KG1 (cell line): ENCODE measurements at places on chromosomes 5 and 9.

- no peak for DNase-seq
Measured at GRCh38 chr9:98808411-98808815, 943 bp downstream of the GALNT12 start.

GRCh38 chr9:10651012-10651411, 38.2 kb upstream of the PTPRD start:
- no peak for DNase-seq

DNA sequence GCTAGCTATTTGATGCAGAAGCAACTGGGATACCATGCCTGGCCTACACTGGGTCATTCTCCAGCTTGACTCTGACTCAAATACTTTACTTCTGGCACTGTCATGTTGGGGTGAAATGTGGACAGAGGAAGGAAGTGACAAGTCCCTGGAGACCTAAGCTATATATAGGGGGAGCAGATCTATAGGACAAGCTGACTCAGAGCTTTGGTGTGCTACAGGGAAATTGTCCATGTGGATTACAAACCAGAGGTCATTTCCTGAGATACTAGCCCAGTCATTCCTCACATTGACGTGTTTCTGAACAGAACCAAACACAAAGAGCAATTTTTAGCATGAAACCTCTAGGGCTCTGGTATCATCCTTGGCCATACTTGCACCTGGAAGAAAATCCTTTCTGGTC, 531.6 kb upstream of the CLINT1 start:
- no peak for DNase-seq

DNA sequence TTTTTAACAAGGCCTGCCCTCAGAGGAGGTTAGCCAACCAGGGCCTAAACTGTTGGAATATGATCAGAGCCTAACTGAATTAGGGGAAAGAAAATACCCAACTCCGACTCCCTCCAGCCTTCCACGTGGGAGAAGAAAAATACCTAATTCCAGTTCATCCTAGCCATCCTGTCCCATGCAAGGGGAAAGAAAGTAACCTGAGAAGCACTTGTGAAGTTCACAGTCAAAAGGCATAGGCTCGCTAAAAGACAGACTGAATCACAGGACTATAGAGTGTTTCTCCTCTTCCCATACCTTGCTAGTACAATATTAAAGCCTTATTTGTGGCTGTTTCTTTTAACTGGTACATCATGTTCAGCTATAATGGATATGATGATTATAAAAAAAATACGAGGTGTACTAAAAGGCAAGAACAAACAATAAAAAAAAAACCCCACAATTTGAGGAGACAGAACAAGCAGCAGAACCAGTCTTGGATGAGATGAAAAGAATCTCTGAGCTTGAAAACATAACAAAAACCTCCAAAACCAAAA, 18.0 kb upstream of the ATP10B start:
- no peak for DNase-seq

- DNase-seq = no peak
Measured at GRCh38 chr5:149455889-149456409, 76.9 kb upstream of the IL17B start.

DNA sequence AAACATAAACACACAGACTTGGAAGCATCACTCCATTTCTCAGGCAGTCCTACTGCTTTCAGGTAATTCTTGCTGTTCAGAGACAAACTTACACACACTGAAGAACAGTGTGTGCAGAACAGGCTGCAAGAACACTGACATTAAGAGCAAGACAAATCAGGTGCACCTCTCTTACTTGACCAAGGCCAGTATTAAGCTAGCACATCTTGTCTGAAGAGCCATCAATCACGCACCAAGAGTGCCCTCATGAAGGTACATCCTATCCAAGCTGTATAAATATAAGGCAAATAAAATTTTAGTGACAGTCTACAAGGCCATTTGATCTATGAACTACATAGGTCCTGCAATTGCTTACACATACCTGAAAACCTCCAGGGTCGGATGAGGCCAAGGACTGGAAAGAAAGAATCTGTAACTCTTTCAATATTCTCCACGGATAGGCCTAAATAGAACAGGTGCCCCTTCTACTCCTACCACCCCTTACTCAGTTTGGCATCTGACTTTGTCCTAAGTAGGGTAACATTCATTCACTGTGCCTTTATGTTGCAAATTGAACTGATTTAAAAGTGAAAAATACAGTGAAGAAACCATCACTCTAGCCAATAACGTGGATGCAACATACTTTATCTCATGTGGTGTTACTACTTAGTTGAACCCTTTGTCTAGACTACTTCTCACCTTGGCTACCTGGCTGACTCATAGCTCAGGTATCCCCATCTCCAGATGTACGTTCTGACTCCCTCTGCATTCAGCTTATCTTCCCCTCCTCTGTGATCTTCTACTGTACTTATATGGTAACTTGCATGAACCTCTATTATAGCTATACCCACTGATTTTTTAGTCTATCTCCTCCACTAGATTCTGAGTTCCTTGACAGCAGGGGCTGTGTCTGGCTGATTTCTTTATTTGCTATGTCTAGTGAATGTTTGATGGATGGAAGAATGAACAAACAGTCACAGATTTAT, 256.3 kb downstream of the KIAA0825 start:
- no peak for DNase-seq

GRCh38 chr9:98874721-98875255, 67.3 kb downstream of the GALNT12 start:
- no peak for DNase-seq

- no peak for DNase-seq
Measured at GRCh38 chr5:136080483-136081216, 51.9 kb downstream of the TGFBI start.

DNA sequence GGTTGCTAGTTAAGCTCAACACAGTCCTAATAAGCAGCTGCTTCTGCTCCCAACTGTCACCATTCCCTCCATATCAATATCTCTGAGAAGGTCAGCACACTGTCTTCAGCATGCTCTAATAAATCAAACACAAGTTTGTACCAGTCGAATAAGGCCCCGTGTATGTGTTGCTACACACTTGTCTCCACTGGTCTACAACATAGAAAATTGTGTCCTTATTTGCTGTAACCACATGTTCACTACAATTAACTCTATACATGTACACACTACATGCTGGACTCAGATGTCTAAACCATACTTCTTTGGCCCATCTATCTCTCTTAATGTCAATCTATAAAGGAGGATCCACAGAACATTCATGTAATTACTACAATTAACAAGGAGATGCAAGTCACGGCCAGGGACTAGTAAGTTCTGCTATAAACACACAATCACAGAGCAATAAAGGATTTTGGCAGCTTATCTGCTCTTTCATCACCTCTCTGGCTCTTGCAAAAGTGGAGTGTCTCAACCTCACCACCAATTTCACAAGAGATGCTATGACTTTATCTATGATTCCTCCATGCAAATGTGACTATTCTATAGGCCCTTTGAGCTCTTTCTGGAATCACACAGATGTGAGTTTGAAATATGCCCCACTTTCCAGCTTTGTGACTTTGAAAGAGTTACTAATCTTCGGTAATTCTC, 143.9 kb downstream of the SEMA5A start:
- no peak for DNase-seq
